ENCODE measurements at places on chromosomes 1 and 21.

DNA sequence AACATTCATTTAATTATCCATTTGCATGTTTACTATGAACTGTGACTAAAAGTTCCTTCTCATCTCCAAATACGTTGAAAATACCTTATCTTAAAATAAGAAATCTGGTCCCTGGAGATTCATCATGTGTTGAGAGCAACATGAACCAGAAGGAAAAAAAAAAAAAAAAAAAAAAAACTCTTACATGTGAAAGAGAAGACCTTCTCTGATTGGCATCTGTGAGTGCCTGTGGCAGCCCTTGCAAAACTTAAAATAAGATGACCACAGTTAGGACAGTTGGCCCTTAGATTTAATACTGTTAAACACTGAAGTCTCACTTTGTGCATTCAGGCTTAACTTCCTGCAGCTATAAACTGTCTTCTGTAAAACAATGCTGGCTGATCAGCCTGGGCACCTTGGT, 1395.2 kb upstream of the ADGRL4 start:
- DNase-seq: no peak

DNA sequence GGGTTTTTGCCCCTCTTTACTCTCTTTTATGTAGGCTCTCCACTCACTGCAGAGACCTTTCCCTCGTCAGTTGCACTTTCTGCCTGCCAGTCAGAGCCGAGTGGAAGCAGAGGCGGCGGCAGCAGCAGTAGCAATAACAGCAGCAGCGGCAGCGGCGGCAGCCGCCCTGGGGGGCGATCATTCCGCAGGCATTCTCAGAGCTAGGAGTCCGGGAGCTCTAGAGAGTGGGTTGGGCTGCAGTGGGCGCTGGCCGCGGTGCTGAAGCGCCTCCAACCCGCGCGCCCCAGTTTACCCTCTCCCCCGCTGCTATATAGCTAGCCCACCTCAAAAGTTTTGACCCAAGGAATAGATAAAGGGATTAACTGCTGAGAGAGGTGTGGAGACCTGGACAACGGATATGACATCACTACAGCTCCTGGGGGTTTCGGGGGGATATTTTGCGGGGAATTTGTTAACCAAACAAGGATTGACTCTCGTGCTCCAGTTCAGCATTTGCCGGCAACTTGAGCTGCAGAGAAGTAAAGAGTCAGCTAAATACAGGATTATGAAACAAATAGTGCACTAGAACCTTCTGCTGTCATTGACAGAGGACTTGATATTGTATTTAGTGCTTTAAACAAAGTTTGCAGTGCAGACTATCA, at the start of gene OLFM3:
TSS of gene OLFM3 (minus strand) at position 102 of the 641 bp plus-strand sequence.
- DNase-seq: no peak

GRCh38 chr1:41765152-41765551, 153.6 kb downstream of the HIVEP3 start:
- no peak for DNase-seq

DNA sequence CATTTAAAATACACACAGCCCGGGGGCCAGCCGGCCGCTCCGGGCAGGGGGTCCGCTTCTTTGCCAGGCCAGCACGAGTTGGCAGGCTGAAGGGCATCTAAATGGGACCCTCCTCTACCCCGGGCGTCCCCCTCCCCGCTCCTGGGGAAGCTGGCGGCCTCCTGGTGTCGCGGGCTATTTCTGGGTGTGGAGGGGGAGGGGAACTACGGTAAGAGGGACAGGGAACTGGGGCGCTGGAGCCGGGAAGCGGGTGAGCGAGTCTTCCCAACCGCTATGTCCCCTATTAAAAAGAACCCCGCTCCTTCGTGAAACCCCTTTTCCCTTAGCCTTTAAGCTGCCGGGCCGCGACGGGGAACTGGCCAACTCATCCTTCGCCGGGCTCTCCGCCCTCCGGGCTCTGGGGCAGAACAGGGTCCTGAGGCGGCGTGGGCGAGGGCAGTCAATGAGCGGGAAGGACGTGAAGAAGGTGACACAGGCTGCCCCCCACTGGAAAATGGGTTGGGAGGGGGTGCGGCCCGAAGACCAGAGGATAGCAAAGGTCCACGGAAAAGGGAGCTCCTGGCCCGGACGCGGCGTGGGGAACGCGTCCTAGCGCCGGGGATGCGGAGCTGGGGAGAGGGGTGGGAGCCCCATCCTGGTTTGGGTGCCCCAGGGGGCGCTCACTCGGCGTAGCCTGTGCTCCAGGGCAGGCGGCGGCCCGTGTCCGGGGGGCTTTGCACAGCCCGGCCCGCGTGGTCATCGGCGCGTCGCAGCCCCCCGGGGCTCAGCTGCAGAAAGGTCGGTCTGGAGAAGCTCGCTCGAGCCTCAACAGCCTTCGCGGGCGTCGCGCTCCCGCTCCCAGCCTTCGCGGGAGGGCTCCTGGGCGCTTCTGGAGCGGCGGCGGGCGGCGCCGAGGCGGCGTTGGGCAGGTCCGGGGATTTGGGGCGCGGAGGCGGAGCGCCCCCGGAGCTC, 544 bp downstream of the PPM1J start:
- no peak for DNase-seq

DNA sequence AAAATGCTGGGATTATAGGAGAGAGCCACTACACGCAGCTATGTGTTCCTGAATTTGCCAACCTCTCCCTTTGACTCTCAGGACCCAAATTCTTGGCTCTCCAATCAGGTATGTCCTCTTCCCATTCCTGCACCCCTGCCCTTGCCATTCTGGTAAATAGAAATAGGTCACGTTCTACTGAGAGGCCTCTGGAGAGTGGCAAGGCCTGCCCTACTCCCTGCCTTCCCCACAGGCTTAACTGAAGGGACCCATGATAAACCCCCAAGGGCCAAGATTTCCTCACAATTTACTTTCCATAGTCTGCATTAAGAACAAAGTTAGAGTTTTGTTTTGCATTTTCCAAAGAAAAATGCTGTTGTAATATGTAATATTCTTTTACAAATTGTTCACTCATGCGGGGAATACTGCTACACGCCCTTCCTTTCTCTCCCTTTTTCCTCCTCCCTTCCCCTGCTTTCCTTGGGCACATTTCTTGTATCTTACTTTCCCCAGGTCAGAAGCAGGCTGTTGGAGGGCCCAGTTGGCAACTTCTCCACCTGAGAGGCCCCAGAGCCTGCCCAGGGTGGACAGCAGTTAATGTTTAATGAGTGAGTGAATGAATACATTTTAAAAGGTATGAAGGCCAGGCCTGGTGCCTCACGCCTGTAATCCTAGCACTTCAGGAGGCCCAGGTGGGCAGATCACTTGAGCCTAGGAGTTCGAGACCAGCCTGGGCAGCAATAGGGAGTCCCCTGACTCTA, 33.9 kb upstream of the PUM1 start:
- no peak for DNase-seq

- DNase-seq: no peak
Measured at GRCh38 chr1:206445116-206445515, 25.2 kb upstream of the IKBKE start.

- no peak for DNase-seq
Measured at GRCh38 chr1:178609015-178609414, 96.1 kb downstream of the TEX35 start.

GRCh38 chr1:201032408-201032807, 8.9 kb upstream of the KIF21B start:
- DNase-seq: no peak

DNA sequence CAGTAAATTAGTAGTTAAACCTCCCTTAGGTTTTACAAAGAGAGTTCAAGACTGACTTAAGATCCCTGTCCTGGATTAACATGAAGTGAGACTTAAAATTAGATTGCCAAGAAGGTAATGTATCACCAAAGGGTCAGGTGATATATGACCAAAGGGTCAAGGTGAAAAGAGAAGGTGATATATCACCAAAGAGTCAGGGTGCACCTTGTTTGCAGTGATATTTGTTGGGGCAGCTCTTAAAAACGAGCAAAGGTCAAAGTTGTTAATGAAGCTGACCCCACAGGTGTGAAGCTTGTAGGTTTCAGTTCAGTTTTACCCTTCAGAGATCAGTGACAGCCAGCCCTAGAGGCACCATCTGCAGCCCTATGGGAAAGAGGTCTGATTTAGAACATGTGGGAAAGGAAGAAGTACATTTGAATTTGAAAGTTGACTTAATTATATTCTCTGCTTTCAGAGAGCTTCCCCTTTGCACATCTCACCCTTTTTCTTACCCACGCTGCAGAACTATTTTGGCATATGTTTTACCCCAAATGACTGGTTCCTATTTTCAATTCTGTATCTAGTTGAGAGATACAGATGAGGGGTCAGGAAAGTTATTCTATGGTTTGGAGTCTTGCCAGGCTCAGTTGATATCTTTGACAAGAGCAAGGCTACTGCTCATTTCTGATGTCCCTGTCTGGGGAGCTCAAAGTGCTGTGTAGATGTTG, 170.8 kb downstream of the S1PR1 start:
- no peak for DNase-seq

- DNase-seq: no peak
Measured at GRCh38 chr1:181504399-181504842, 21.1 kb downstream of the CACNA1E start.

GRCh38 chr1:22386774-22387173, 64.9 kb upstream of the ZBTB40 start:
- DNase-seq: no peak

DNA sequence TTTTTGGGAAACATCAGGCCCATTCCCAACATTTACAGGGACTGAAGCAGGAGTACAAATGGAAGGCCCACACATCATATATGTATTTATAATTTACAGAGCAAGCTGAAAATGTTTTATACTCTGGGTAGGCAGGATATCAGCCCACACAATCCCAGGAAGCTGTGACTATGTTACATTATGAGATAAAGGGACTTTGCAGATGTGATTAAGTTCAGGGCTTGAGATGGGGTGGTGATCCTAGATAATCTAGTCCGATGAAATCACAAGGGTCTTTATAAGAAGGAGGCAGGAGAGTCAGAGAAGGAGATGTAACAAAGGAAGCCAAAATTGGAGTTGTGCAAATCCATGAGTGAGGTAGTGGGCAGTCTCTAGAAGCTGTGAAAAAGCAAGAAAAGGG, 160.5 kb downstream of the PDE4B start:
- no peak for DNase-seq
